Activated CD8-positive, alpha-beta memory T cell treated with anti-CD3 and anti-CD28 coated beads, Interleukin-2, amount 10 ng/mL, durations not matched to agents 7 days and 5 days (primary cell): ENCODE measurements at places on chromosomes 7 and 10.

- no peak for DNase-seq
These were observed 116.1 kb upstream of the PARD3 start for GRCh38 chr10:34931216-34931615.

DNA sequence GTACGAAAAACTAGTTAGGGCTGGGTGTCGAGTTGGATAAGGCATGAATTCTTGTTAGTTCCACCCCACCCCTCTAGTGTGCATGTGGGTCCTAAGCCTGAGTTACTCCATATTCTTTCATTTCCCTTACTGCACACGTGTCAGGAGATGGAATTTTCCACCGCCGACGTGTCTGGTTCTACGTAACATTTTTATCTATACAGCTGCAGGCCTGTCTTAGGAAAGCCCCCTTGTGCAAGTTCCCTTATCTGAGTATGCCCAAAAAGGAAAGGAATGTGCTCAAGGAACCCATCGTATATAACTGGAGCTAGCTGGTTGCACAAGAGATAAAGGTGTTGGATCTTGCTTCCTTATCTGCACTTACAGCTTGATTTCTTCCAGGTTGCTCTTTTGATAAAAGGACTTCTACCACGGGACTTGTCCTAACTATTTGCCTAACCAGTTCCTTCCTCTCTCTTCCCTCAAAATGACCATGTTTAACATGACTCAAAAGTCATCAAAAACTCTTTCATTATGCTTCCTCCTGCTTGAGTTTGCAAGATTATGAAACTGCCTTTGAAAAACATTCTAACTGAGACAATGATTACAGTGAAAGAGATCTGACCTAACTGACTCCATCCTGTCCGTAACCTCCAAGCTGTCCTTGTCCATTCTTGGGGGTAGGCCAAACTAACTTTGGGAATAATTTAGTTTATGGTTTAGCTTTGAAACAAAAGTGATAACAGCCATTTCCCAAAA lies 181.4 kb downstream of the AKR1D1 start:
- DNase-seq = no peak

- no peak for DNase-seq
These were observed 50.6 kb downstream of the ZNF438 start for GRCh38 chr10:30980951-30981616.

DNA sequence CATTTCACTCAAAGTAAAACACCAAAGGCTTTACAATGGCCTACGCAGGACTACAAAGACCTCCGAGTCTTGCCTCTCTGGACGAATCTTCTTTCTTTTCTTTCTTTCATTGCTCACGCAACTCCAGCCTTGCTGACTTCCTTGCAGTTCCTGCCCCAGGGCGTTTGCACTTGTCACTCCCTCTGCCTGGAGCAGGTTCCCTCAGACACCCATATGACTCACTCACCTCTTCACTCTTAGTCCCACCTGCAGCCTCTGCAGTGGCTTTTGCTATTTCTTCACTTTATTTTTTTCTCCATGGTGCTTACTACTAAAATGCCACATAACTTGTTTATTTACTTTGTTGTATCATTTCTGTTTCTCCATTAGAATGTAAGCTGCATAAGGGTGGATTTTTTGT lies 33.1 kb downstream of the GHRHR start:
- no peak for DNase-seq

DNA sequence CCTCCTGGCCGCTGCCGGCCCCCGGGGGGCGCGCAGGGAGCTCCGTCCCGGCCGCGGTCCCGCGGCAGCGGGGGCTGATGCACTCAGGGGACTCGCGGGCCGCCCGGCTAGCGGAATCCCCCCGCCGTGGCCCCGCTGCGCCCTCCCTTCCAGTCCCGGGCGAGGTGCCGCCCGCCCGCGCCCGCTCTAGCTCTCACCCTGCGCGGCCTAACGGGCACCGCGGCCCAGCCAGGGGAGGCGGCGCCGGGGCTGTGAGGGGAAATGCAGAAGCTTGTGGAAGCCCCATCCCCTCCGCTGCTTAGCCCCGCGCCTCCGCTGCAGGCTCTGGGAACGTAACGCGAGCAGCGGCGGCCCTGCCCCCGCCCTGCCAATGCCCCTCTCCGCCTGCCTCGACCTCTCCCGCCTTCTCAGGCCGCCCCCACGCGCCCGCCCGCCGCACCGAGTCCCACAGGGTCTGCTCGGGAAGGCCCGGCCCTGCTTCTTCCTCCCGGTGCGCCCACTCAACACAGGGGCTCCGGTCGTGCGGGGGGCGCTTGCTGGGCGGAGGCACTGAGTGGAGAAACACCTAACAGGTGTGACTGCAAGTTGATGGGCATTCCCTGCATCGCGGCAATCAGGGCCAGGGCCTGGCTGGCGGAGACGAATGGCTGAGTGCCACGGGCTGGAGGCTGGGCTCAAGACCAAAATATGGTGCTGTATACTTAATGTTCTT lies 384 bp upstream of the TMEM229A start:
- DNase-seq = no peak

GRCh38 chr10:1257274-1257673 lies 201.1 kb downstream of the WDR37 start:
- DNase-seq = no peak

DNA sequence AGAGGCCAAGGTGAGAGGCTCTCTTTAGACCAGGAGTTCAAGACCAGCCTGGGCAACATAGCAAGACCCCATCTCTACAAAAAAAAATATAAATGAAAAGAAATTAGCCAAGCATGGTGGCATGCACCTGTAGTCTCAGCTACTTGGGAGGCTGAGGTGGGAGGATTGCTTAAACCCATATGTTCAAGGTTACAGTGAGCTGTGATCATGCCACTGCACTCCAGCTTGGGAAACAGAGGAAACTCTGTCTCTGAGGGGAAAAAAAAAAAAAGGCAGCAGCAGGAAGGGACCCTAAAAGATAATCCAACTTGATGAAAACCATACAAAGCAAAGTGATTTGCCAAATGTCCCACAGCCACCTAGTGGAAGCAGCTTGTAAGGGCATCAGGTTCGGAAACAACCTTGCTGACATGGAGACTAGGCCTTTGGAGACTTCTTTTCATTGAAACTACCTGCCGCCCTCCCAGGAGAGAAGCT lies 15.6 kb upstream of the PBLD start:
- peak; percentile 65 for DNase-seq

DNA sequence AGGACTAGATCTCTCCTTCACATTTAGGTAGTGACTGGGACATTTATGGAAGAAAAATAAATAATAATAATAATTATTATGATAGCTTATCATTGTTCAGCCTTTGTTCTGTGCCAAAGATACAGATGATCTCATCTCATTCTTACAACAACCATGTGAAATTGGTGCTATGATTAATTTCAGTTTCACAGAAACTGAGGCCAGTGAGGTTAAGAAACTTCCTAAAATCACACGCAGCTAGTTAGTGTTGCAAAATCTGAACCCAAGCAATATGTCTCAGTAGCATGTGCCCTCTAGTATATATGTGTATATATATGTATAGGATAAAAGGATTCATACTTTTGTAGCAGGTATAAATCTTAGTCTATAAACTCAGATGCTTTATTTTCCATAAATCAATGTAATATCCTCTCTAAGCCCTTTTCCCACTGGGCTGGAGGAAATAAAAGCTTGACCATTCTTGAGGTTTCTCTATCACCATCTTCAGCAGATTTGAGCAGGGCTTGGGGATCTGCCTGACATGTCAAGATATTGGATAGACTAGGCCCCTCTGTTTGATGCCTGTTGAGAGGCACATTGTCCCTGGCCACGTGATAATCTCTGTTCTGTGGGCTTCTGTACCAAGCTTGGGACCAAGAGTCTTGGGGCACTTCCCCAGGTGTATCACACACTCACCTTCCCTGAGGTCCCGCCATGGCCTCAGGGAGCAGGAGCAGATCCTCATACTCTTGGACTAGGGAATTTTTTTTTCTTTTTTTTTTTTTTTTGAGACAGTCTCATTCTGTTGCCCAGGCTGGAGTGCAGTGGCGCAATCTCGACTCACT lies 172.6 kb upstream of the NRP1 start:
- no peak for DNase-seq

DNA sequence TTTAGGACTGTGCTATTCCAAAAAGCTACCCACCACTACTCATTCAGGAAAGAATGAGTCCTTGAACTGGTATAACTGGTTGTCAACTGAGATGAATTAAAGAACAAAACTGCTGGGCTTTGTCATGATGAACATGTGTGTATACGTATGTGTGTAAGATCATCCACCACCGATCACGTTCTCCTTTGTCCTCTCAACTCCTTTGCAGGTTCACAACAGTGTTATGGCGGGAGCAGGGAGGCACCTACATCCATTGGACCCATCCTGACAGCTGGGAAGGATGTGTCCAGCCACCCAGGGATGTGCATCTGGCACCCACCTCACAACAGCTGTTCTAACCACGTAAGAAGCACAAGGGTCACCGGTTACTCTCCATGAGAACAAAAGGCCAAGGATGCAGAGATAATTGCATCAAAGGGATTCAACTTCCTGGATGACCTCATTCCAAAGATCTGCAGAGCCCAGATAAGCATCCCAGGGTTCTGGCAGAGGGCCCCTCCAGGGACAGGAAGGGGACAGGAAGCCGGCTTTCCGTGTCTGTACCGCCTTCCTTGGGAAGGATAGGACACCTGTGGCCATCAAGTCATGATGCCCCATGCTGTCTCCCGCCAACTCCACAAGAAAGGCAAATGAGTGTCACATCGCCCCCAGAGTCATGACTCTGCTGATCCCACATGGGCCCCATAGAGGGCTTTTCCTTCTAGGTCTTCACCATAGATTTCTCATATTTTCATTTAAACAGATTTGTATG lies 66.1 kb downstream of the STEAP1B start:
- no peak for DNase-seq

DNA sequence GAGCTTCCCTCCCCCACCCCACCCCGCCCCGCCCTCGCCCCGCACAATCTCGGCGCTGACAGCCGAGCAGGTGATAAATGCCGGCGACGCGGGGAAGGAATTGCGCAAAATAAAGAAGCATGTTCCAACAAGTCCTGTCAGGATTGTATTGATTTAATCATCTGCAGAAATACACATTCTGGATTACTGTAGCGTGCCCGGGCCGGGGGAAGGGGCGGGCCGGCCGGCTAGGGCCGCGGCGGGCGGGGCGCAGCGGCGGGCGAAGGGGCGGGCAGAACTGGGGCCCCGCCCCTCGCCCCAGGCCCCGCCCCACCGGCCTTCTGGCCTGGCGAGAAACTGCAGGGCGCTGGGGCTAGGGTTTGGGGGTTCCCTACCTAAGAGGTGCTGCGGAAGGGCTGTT lies 88.9 kb upstream of the PAX2 start:
- DNase-seq = no peak

GRCh38 chr7:229184-229964 lies 37.0 kb downstream of the FAM20C start:
- no peak for DNase-seq

GRCh38 chr10:65010845-65011244 lies 1489.6 kb downstream of the REEP3 start:
- no peak for DNase-seq

DNA sequence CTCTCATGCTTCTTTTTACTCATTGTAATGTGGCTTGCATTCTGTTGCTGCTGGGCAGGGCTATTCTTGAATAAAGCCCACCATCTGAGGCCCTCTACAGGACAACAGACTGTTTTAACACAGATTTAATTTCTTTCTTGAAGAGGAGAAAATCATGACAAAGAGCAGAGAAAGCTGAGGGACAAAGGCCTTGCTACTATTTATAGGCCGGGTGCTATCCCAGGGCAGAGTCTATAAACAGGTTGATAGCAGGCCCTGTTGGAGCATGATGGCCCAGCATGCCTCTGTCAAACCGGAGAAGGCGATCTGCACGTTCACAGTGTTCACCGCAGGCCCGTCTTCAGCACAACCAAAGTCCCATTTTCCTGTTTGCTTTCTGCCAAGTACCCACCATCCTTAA lies 3.0 kb downstream of the VIPR2 start:
- peak; percentile 23 for DNase-seq

GRCh38 chr10:118017850-118018249 lies 28.9 kb downstream of the RAB11FIP2 start:
- no peak for DNase-seq

- no peak for DNase-seq
These were observed 343.8 kb downstream of the KCNMA1 start for GRCh38 chr10:77293773-77294172.

DNA sequence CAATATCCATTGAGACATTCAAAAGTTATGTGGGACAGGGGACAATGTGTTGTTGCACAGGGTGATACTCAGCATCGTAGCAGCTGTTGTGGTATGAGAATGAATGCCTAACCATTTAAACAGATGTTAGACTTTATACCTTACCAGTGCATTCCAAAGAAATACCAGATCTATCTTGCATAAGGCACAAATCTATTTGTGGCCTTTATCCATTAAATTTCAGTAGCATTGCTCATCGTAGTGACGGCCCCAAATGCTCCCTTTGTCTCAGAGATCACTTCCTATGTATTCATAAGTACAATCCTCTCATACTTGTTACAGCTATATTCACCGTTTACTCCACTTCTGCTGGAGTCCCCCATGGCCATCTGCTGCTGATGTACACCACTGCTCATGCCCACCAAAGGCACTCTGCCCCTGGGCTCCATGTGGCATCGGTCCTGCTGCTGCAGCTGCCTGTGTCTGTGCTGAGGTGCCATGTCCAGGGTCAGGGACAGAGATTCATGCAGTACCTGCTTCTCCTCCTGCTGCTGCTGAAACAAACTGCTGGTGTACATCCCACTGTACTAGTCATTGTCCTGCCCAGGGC lies 96.3 kb downstream of the CPED1 start:
- no peak for DNase-seq

DNA sequence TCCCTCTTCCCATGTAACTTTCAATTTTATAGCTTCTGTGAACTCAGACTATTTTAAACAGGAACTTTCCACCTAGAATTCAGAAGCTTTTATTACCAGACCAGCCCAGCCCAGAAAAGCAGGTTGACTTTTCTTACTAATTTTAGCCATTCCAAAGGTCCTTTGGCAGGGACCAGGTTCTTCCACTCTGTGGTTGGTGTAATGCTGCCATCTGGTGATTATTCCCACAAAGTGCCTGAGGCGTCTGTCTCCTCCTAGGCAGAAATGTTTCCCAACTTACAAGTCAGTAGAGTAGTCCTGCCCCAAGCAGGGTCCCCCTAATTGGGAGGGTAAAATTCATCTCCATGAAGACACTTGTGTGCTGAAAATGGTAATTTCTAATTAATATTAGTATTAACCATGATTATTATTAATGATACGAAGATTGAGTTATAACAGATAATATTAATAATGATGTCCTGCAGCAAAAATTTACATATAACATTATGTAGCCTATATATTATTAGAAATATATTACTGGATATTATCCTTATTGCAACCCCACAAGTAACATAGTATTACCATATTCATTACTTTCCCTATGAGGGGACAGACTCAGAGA lies 53.0 kb upstream of the PPP1R17 start:
- DNase-seq = no peak

GRCh38 chr10:110443239-110444003 lies 54.3 kb upstream of the DUSP5 start:
- DNase-seq = no peak

DNA sequence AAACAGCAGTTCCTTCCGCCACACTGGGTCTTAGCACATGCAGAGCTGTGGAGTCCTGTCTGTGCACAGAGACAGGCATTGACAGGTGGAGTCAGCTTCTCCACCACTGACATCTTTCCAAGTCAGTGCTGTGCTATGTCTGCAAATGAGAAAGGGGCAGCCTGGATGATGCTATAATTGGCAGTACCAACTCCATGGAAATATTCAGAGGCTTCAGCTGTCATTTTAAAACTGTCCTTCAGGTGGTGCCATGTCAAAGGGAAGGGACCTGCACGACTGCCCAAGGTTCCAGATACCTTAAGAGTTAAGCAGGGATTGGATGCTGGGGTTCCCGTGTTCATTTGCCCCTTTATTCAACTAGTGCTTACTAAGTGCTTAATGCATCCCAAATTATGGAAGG lies 258.0 kb upstream of the PRKCQ start:
- DNase-seq = no peak

GRCh38 chr10:121085367-121085766 lies 234.2 kb downstream of the WDR11 start:
- no peak for DNase-seq
